ENCODE measurements at places on chromosomes 7 and 10. TPM values are rescaled to one million over a fixed set of nuclear protein-coding genes. Genes with fewer than 3 reads are reported as not detected.
A peak's percentile ranks its signal among the peaks of the same experiment; 100 is the strongest.

NPY4R2 gene
- polyA plus RNA-seq = not detected

KCND2 gene
- 1.5 TPM for polyA plus RNA-seq

FBXO24 gene
- 1.1 TPM for polyA plus RNA-seq

PNLIP gene
- polyA plus RNA-seq = 0.45 TPM

CASTOR2 gene
- polyA plus RNA-seq = not detected

GRCh38 chr7:152073352-152073751 lies 47.9 kb downstream of the GALNT11 start:
- no peak for DNase-seq

DNA sequence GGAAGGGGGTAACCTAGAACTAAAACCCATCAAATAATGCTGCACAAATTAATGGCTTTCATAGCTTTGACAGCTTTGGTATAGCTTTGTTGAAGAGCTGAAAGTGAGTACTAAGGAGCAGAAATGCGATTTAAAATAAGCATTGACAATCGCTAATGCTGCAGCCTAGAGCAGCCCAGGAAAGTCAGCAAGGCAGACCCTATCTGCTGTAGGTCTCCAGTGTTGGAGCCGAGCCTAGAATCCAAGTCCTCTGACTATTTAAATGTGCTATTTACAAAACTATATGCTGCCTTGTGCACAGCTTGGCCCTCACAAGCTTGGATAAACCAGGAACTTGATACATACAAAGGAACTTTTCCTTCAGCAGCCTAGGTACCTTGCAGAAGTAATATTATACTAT lies 64.9 kb upstream of the ASAH2 start:
- DNase-seq = peak; percentile 52

DNA sequence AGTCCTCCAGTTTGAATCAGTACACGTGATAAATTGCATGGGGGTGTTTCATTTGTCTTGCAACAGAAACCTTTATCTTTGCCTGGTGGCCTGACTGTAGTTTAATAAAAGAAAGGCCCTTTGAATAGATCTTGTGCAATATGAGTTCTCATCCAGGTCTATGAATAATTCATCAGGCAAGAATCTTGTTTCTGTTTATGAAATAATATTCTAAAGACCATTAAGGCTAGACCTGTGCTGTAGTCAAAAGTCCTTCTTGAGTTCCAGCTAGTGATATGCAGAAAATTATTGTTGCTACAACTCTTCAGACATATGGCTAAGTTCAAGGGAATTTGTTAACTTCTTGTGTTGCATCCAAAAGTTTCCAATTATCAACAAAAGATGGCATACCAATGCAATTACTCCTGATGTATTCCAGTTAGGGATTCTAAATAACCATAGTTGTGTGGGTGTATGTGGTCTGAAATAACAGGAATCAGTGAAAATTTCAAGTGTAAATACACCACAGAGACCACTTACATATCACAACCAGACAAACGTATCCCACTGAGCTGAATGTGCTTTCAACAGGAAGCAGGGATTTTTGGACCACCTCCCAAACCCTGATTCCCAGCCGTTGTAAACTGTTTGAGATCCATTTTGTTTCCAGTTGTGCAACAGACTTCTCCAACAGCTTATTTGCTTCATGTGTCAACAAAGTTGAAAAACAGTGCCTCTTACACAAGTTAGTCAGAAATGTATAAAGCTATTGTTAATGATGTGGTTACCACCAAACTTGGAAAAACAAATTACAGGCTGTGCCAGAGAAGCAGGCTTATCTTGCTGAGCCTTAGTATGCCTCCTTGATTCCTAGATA lies 54.7 kb upstream of the BICC1 start:
- peak; percentile 64 for DNase-seq

GRCh38 chr7:55235801-55236200 lies 129.3 kb upstream of the LANCL2 start:
- DNase-seq = no peak

DNA sequence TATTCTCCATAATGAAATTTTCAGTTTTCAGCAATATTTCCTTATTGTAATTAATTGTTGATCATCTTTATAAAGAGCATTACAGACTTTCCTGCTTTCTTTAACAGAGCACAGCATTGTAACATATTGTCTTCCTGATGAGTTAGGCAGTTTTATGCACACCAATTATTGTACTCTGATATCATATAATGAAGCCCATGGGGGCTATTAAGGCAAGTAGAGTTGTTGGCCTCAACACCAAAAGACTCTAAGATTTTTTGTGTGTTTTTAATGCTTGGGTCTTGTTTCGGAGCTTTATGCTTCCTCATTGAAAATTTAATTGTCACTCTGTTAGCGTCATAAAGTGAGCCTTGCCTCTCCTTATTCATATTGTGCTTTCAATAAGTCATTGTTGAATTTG lies 49.2 kb upstream of the ARID5B start:
- no peak for DNase-seq

DNA sequence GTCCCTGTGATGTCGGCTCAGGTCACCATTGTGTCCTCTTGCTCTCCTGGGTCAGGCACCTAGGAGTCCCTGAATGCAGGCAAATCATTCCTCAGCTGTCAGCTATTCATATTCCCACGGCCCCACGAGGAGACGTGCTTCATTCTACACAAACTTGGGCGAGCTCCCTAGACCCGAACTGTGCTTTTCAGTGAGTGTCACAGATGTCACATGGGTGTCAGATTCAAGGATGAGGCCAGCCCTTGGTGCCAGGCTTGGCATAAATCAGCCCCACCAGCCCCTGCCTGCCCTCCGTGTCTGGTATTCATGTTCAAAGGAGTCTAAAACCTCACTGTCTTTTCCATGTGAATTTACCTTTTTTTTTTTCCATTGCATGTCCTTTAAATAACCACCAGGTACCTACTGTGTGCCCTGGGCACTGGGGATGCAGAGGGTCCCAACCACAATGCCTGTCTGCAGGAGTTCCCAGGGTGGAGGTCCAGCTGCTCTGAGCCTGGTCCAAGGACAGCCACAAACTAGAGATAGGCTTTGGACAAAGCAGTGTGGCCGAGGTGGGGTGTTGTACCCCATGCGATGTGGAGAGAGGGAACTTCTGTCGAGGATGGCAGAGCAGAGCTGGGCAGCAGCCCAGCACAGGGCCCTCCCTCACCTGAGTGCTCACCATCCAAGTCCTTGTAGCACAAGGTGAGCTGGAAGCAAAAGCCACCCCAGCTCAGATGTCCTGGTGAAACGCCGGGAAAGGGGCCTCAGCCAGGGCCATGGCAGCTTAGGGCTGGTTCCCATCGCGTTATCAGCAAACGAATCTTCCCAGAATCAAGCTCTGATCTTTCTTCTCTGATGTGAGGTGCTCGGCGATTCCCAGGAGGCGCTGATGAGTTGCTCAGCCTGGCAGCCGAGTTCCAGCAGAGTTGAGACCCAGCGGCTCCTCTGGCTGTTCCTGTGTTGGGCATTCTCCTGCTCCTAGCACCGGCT lies 611.9 kb downstream of the PTPRN2 start:
- DNase-seq = no peak

DNA sequence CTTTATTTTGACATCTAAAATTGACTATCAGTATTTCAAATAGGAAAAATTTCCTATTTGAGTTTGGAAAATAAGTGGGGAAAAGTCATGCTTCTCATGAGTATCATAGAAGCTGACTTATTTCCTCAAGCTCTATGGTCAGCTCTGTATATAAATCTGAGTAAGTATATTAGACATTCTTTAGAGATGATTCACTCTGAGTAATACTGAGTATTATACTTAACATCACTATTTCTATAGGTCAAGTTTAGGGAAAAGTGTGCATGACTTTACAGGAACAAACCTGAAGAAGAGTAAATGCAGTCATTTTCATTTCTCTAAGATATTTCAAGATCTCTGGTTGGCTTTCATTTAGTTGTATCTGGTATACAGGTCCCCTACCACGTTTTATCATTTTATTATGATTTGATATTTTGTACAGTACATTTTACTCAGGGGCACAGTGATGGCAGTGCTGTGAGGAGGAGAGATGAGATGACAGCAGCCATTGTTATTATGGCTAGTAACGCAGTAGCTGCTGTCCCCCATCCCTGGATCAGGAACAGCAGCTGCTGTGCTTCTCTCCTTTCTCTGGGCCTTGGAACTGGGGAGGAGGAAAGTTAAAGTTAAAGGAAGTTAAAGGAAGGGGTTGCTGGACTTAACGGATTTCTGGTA lies 15.2 kb downstream of the SND1 start:
- no peak for DNase-seq

DNA sequence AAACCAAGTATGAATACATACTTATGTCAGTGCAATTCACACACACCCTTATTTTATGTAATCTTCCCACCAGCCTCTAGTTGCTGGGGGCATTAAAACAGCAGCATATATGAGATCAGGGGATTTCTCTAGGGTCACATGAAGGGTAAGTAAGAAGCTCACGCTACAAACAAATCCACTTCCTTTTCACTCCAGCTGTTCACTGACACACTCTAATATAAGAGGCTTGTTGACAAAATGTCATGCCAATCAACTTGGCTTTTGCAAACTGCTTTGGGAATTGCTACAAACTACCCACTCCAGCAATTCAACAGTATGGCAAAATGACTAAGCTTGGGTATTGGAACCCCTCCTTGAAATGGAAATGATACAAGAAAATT lies 10.3 kb downstream of the FAM3C start:
- no peak for DNase-seq

DNA sequence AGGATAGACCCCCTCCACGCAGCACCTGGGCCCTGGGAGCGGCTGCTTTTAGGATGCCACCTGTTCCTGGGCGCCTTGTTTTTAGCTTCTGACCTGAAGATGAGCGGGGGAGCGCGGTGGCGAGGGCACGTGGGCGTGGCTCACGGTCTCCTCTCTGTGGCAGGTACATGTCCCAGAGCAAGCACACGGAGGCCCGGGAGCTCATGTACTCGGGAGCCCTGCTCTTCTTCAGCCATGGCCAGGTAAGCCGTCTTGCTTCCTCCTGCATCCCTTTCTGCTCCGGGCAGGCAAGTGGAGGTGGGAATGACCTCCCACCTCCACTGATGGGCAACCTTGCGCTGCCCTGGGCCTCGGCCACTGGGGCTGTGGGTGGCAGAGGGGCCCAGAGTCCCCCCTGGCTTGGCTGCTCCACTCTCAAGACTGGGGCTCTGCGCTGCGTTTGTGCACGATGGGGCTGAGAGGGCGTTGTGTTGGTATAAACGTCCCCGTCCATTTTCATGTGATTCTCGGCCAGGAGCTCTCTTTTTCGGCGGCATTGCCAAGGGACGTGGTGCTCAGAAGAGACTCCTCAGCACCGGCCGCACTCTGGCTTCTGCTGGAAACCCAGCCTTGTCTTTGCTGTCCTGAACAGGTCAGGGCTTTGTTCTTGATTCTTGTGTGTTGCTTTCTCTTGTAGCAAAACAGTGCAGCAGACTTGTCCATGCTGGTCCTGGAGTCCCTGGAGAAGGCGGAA lies 9.7 kb downstream of the GET4 start:
- no peak for DNase-seq

GRCh38 chr7:100673942-100674410 lies 436 bp downstream of the GNB2 start:
- no peak for DNase-seq

- DNase-seq = no peak
Measured at GRCh38 chr7:128174386-128174785, 66.7 kb upstream of the LEP start.

DNA sequence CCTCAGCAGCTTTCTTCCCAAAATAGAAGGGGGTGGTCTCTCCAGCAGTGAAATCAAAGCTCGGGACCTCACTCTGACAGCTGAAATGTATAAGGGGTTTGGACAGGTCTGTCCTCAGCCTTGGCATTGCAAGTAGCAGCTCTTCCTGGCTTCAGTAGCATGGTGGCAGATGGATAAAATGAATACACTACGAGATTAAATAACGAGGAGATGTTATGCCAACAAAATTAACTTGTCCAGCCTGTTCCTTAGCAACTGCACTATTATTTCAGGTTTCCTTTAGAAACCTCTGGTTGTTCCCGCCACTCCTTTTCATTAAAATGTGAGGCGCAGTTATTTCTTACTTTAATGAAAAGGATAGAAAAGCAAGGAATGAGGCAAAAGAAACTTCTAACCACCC lies 24.9 kb downstream of the PRLHR start:
- DNase-seq = no peak

GRCh38 chr7:7851381-7851780 lies 117.2 kb upstream of the GLCCI1 start:
- no peak for DNase-seq

Data from muscle of arm (tissue), 14 donors.